ENCODE measurements at places on chromosomes 7 and 10. TPM values are rescaled to one million over a fixed set of nuclear protein-coding genes. Genes with fewer than 3 reads are reported as not detected.

The KCNH2 gene
- total RNA-seq: not detected

The MBL2 gene
- not detected for total RNA-seq

The KCNIP2 gene
- not detected for total RNA-seq

The CHST12 gene
- 6.2 TPM for total RNA-seq

The SEMA3A gene
- 72.6 TPM for total RNA-seq
